Foreskin keratinocyte (primary cell): ENCODE measurements at places on chromosomes 5 and 9.
A peak's percentile ranks its signal among the peaks of the same experiment; 100 is the strongest.

GRCh38 chr5:81140441-81140840 lies 92.7 kb upstream of the CKMT2 start:
- DNase-seq: no peak

- no peak for DNase-seq
Observed at GRCh38 chr5:167985373-167985772, 306.1 kb upstream of the WWC1 start.

DNA sequence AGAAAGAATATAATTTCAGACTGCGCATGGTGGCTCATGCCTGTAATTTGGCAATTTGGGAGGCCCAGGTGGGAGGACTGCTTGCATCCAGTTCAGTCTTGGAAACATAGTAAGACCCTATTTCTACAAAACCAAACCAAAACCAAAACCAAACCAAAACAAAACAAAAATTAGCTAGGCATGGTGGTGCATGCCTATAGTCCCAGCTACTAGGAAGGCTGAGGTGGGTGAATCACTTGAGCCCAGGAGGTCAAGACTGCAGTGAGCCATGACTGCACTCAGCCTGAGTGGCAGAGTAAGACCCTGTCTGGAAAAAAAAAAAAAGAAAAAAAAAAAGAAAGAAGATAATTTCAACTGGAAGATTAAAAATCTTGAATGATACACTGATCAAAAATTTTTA lies 137.0 kb upstream of the ACOT12 start:
- no peak for DNase-seq

GRCh38 chr5:163496286-163496685 lies 9.1 kb upstream of the MAT2B start:
- DNase-seq: peak; percentile 61
